ENCODE measurements at places on chromosomes 2 and 18.

DNA sequence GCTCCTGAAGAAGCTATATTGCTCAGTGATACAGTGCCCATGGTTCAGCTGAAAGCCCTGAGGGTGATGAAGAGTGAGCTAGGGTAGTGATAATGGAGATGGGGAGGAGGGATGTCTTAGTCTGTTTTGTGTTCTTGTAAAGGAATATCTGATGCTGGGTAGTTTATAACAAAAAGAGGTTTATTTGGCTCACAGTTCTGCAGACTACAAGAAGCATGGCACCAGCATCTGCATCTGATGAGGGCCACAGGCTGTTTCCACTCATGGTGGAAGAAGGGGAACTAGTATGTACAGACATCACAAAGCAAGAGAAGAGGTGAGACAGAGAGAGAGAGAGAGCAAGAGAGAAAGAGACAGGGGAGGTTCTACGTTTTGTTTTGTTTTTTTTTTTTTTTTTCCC, 417.3 kb upstream of the TRIB2 start:
- no peak for DNase-seq

DNA sequence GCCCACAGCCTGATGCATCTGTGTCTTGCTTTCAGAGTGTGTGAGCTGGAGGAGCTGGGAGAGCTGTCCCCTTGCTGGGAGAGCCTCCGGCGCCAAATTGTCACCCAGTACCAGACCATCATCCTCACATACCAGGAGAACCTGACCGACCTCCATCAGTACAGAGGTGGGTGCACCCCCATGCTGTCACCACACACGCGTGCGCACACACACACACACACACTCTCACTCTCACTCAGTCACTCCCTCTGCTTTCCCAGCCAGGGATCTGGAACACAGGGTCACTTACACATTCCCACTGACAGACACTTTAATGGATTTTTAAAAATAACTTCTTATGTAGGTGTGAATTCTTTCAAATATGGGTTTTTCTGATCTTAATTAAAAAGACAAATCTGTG, 64.5 kb downstream of the COA5 start:
- no peak for DNase-seq

GRCh38 chr2:126771501-126772195, 115.7 kb downstream of the GYPC start:
- DNase-seq, result no peak

DNA sequence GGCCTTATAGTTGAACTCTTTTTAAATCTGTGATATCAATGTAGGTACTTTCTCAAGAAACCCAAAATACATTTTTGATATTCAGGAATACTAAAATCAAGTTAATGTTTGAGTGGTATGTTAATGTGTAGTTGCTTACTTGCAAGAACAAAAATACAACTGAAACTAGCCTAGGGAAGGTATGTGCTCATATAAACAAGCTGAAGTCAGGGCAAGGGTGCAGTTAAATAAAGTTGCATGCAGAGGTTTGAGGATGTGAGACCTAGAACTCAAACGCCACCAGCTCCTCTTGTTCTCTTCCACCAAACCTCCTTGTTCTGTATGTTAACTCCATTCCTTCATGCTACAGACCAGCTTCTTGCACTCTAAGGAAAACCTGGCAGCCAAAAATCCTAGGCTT, 388.3 kb upstream of the SMIM21 start:
- no peak for DNase-seq

DNA sequence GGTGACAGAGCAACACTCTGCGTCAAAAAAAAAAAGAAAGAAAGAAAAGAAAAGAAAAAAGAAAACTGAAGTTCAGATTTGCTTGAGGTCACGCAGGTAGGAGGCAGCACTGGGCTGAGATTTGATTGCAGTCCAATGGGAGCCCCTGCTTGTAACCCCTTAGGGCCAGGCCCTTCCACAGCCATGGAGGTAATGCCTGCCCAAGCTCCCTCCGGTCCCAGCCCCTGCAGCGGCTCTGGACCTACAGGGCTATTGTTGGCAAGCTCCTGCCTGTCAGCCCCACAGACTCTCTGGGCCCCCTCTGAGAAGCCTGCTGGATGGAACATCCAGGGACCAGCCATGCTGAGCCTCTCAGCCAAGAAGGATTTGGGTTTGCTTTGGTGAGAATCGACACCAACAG, 12.2 kb downstream of the ZFP36L2 start:
- DNase-seq, result no peak

GRCh38 chr18:6279308-6279707, 135.4 kb downstream of the L3MBTL4 start:
- DNase-seq, result no peak

GRCh38 chr2:19274439-19274838, 84.0 kb downstream of the OSR1 start:
- no peak for DNase-seq

- no peak for DNase-seq
These were observed 112.9 kb upstream of the TTC27 start for GRCh38 chr2:32514946-32515345.

- no peak for DNase-seq
These were observed 101.0 kb upstream of the ZNF236 start for GRCh38 chr18:76721207-76721996.

DNA sequence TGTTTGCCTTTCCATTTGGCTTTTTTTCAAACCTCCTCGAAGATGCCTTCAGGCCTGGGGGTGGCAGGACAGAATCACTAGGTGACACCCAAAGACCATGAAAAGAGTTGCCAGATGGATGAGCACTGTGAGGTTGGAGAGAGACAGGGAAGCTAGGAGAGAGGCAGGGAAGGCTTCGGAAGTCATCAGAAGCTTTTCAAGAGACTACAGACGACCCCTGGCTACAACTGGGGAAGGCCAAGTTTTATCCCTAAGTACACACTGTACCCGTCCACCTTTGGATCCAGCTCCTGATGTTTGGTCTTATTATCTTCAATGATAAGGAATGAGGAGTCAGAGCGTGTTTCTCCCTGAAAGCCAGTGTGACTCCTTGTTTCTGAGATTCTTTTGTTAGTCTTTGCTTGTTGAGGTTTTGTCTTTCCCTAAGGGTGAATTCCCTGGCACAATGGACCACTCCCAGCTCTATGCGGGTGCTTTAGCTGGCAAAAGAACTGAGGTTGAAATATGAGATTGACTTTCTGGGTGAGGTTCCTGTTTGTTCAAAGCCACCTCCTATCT, 33.4 kb upstream of the SLC9A2 start:
- no peak for DNase-seq

DNA sequence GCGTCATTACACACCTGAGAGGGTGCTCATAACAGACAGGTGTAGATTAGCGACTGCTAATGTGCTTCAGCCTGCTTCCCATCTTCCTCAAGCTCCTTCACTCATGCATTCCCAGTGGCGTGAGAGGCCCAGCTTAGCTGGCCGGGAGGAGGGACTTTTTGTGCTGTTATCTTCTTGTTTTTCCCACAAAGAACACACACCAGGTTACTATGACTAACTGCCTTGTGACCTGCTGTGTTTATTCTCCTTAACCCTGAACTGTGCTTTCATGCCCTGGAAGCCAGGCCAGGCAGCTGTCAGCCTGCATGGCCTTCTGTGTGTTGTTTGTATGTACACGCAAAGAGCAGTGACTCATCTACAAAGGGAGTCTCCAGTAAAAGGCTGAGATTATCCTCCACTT, 143.8 kb downstream of the PIEZO2 start:
- no peak for DNase-seq

- DNase-seq, result no peak
These were observed 1475.9 kb upstream of the NXPH2 start for GRCh38 chr2:140256080-140256479.

DNA sequence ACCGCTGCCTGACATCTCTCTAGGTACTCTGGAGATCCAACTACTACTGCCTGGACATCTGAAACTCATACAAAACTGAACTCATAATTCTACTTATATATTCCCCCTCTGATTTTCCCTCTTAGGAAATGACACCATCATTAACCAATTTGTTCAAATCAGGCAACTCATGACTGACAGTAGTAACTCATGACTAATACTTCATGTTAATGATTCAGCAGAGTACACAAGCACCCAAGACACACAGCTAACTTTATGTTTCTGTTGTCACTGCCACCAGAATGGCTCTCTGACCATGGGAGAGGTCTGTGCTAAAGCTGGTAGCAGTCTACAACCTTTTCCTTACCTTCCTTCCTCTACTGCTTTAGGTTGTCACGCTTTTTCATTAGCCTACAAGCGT, 91.1 kb downstream of the ITSN2 start:
- DNase-seq, result no peak

GRCh38 chr2:236045251-236046235, 122.6 kb downstream of the GBX2 start:
- DNase-seq, result no peak
